ENCODE measurements at places on chromosomes 4 and X.

DNA sequence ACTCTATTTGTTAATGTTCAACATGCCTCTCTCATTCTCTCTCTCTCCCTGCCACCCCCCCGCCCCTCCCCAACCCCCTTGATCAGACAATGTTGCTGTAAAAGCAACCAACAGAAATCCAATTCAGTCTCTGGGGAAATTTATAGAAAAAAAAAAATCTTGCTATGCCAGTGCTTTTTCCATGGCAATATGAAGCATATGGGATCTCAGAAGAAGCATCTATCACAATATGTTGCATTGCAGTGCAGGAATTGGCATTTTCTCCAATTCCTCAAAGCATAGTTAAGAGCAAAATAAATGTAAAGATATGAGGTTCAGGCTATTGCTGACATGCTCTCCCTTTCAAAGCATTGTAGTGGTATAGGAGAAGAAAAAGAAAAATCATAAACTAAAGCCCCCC, 90.9 kb upstream of the LDB2 start:
- no peak for DNase-seq

- DNase-seq: no peak
Observed at GRCh38 chrX:143853488-143853887, 30.4 kb upstream of the UBE2NL start.

GRCh38 chrX:45774961-45775360, 574.3 kb upstream of the DIPK2B start:
- no peak for DNase-seq

GRCh38 chrX:38437093-38437492, 84.7 kb downstream of the OTC start:
- no peak for DNase-seq

GRCh38 chrX:129786210-129786651, 6.5 kb downstream of the SASH3 start:
- DNase-seq: peak; percentile 74

- peak; percentile 86 for DNase-seq
Observed at GRCh38 chrX:39133971-39134370, 332.7 kb downstream of the MID1IP1 start.

DNA sequence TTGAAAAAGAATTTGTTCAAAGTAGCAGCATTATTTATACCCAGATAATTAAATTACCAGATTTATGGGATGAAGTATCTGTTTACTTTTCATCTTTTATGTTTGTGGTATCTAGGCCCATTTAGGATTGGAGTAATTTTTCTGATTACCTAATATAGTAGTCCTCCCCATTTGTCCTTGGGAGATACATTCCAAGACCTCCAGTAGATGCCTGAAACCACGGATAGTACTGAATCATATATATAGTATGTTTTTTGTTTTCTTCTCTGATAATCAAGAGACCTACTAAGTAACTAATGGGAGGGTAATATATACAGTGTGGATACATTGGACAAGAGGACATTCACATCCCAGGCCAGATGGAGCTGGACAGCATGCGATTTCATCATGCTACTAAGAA, 30.7 kb upstream of the PTPN13 start:
- DNase-seq: no peak

DNA sequence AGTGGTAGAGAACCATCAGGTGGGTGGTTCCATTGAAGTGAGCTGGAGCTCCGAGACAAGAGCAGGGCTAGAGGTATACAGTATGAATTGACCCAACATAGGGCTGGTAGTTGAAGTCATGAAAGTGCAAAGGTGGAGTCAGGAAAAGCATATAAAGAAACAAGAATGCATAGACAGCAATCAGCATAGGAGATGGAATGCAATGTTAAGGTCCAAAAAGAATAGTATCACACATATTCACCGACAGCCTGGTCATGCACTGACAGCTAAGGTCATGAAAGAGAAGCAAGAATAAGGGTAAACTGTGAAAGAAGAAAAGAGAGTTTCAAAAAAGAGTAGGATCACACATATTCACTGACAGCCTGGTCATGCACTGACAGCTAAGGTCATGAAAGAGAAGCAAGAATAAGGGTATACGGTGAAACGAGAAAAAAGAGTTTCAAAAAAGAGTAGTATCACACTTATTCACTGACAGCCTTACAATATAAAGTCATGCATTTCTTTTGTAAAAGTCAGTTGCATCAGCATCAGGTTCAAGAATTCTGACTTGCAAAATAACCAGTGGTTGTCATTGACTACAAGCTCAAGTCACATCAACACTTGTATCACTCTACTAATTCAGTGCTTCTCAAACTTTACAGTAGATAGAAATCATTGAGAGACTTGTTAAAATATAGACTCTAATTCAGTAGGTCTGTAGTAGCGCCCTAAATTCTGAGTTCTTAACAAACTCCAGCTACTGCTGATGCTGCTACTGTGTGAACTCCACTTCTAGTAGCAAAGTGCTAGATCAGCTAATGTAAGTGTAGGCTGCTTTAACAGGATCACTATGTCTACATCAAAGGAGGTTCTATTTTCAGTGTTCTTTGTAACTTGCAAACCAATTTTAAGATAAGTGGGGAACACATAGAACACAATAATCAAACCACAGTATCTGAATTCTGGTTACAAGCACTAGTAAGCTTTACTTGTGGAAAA, 221.9 kb downstream of the PDGFC start:
- no peak for DNase-seq

DNA sequence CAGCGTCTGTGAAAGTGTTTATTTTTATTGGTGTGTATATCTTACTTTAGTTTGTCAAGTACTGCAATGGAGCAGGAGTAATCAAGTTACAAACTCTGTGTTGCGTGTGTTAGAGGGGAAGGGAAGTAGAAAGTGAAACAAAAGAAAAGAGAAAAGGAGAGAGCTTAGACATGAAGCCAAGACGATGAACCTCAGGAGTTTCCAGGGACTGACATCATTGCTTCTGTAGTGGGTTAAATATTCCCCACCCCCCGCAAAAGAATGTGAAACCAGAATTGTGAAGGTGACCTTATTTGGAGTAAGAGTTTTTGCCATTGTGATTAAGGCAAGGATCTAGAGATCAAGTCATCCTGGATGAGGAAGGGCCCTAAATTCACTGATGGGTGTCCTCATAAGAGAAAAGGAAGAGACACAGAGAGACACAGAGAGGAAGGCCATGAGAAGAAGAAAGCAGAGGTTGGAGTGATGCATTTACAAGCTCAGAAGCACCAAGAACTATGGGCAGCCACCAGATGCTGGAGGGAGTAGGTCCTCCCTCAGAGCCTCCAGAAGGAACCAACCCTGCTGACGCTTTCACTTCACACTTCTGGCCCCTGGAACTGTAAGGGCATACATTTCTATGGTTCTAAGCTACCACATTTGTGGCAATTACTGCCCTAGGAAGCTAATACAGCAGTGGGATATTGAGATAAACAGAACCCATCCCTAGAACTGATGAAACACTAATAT, 173.6 kb upstream of the SFRP2 start:
- DNase-seq: peak; percentile 23

DNA sequence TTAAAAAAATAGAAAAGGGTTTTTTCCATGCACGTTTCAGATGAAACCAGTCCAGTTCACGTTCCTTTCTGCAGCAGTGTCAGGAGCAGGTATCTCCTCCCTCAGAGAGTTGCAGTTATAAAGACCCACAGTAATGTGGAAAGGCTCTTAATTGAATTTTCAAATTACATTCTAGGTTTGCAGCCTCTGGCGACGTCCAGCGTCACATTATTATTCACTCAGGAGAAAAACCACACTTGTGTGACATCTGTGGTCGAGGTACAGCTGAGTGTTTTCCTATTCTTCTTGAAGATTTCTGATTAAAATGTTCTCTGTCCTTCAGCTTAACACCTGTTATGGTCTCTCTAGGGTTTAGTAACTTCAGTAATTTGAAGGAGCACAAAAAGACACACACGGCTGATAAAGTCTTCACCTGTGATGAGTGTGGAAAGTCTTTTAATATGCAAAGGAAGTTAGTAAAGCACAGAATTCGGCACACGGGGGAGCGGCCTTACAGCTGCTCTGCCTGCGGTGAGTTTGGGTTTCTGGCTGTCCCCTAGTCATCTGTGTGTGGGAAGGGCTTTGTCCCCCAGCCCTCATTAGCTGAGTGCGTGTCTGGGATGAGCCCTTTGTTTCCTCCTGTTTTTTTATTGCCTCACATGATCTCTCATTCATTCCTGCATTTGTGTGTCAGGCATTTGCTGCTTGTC, 25.6 kb downstream of the ZBTB49 start:
- no peak for DNase-seq

- DNase-seq: peak; percentile 54
Observed at GRCh38 chrX:20320461-20321159, 53.9 kb upstream of the RPS6KA3 start.

DNA sequence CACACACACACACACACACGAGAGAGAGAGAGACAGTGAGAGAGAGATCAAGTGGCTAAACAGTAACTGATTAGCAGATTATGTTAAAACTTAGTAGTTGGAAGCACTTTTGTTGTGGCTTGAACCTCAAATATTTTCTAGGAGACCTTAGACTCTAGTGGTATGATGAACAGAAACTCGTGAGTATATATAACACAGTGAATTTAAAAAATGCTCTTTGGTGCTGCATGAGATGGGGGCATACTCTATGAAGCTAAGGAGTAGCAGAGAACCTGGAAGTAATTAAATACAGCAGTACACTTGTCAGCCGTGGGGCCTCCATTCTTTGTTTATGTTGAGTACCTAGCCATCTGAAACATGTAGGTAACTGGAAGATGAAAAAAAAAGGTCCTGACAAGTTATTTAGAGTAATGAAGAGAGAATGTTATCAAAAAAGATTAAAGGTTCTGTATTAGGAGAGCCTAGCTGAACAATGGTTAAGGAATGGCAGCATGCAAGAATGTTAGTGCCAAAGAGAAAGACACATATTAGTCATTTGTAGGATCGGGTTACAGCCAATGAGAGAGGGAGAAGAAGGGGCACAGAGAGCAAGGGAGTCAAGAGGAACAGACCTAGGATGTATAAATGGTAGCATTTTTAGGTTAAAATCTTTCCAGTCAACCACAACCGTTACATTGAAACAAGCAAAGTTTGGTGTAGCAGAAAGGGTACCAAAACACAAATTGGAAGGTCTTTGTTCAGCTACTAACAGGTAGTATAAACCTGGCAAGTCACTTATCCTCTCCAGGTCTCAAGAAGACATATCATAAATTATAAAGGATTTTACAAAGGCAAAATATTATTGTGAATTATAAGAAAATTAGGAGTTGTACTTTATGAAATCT, 316.7 kb upstream of the DIPK2B start:
- DNase-seq: no peak

GRCh38 chr4:108560616-108561015, 59.8 kb upstream of the RPL34 start:
- DNase-seq: no peak

Measured in RPMI8226 (cell line).